ENCODE measurements at places on chromosomes 2 and 18.

- no peak for DNase-seq
These were observed 16.6 kb downstream of the ARPC2 start for GRCh38 chr2:218233543-218233942.

DNA sequence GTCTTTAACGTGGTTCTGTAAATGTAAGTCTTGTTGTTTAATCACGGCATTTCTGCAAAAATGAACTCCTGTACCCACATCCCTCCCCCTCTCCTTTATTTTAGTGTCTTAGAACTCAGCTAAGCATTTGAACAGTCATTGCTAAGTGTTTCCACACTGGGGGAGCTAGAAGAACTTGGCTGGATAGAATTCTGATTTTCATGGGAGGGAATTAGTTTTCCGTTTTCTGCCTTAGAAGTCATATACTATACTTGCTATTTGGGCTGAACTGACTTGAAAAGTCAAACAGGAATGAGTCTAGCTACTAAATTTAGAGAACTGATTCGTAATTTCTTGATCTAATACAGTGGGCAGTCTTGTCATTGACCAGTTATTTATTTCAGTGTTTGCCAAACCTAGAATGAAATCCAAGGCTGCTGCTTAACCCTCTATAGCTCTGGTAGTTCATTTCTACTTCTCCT is 61.1 kb downstream of the FMNL2 start:
- no peak for DNase-seq

DNA sequence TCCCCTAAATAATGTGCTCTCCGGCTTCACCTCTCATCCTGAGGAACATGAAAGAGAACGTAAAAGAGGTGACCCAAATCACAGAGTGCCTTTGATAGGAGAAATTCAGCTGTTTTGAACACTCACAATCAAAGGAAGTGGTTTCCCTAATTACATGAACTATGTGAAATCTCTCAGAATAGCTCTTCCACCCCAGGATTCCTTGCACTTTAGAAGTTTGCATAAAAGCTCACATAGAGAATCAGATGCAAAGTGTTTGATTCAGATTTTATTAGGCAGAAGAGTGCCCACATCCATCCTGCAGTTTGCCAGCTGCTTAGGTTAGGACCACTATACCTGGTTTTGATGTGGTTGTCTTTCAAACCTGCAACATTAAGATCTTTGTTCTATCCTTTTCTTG is 61.0 kb downstream of the MAP3K20 start:
- no peak for DNase-seq

- no peak for DNase-seq
These were observed 211.4 kb upstream of the SLC39A10 start for GRCh38 chr2:195445639-195446038.

GRCh38 chr18:69494841-69495240 is 94.2 kb downstream of the DOK6 start:
- DNase-seq: no peak

- no peak for DNase-seq
These were observed 2.8 kb upstream of the INPP4A start for GRCh38 chr2:98441706-98442450.

DNA sequence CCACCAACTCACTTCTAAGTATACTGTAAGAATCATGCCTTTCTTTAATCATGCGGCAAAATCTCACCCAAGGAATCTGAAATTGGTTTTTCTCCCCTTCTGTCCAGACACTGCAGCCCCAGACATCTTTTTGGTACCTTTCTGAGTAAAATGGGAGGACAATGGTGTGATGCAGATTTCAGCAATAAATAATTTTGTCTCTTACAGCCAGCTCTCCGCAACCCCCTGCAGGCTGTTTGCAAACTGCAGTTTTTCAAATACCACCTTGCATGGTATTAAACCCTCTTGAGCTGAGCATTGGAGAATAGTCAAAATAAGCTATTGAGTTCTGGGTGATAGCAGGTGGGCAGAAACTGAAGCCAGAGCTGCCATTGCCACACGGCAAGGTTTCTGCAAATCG is 32.2 kb downstream of the GPR39 start:
- DNase-seq: no peak

GRCh38 chr2:70009762-70010575 is 48.5 kb upstream of the ASPRV1 start:
- peak; percentile 64 for DNase-seq

GRCh38 chr2:137677466-137677865 is 286.8 kb upstream of the HNMT start:
- no peak for DNase-seq

GRCh38 chr2:238286551-238286950 is 1.9 kb downstream of the PER2 start:
- no peak for DNase-seq

- DNase-seq: no peak
These were observed 182.8 kb downstream of the SH3RF3 start for GRCh38 chr2:109311771-109312170.

- DNase-seq: no peak
These were observed 22.0 kb downstream of the RELCH start for GRCh38 chr18:62209046-62209445.

DNA sequence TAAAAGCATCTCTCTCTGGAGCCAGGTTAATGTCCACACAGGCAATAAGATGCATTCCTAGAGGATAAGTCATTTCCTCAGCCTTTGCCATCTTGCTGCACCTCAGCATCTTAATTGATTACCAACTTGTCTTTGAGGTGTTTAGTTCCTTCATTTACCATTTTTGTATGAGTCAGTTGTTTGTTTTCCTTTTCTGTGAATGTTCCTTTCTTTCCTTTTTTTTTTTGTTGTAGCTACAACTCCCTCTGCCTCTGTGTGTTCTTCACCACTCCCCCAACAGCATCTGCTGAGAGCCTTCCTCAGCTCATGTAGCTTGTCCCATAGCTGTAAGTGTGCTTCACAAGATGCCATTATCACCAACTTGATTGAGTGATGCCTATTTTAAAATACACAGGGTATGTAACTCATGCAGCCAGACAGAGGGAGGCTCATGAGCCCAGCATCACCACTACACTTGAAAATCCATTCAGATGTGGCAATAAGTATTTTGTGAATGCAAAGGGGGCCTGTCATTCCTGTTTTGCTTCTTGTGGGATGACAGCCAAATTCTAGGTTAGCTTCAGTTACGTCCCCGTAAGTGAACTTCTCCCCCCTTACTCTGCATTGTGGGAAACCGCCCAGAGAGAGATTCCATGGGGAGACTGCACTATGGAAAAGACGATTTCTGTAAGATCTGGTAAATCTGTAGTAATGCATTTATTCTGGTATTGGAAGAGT is 315.9 kb upstream of the ZEB2 start:
- DNase-seq: no peak

DNA sequence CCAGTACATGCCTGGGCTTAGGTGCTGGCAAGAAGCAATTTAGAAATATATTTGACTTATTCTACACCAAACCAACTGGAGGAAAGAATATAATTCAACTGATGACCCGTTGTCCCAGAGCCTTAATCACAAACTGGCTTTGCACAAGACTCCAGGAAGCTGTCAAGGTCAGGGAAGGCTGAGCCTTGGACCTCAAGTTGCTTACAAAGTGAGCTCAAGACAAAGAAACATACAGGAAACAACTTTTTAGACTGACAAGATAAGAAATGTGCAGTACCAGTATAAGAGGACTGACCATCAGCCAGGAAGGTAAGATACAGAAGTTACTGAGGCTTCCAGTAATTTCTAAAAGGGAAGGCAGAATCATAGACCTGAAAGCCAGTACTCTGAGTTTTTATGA is 35.0 kb upstream of the GPR55 start:
- DNase-seq: no peak

All from CD4-positive, alpha-beta T cell treated with Interferon alpha-2 for 1 hour (primary cell).